Transverse colon (tissue), 4 donors: ENCODE measurements at places on chromosomes 4 and X. TPM values are rescaled to one million over a fixed set of nuclear protein-coding genes. Genes with fewer than 3 reads are reported as not detected.

DNA sequence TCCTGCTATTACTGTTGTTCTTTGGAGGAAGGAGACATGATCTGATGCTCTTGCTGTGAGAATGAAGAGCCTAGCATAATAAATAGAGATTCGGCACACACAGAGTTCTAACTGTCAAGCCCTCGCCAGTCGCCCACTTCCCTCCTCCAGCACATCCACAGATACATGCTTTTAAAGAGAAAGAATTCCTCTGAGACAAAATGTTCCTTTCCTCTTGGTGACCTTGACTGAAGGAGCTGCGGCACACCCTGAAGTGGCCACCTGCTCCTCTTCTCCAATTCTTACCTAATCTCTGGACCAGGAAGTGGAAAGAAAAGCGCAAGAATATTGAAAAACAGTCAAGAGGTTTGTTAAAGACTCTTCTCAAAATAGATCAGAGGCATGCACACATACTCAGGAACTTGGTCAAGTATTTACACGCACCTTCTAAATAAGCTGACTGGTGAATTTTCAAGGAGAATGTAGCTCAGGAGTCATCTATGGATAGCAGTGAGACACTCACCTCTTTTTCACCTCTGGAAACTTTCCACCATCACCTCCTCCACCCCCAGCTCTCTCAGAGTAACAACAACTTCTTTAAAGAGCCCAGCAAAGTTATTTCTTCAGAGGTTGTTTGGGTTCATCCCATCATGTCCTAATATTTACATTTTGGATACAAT, 95.4 kb downstream of the PARM1 start:
- H3K4me3 ChIP-seq, result no peak overlapping the region
- no peak for DNase-seq
- no peaks in the 10 kb centered on the region for H3K36me3 ChIP-seq
- H3K27ac ChIP-seq, result no peak overlapping the region
- H3K4me1 ChIP-seq, result peaks cover 11% of the 10 kb centered on the region

DNA sequence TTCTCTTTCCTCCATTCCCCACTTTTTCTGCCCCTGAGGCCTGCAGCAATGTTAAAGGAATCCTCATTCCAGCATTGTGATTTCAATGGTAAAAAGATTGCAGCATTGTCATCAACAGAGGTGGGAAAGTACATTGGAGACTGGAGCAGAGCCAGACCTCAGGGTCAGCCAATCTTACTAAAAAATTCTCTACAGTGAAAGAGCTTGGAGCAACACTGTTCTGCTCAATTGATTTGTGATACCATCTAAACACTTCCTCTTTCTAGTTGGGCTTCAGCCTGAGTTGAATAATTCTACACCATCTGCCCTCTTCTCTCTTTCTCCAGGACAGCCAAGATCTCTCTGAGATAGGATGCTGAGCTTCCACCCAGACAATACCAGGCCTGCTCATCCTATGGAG, 176.5 kb downstream of the AR start:
- no peak overlapping the region for H3K4me3 ChIP-seq
- no peak overlapping the region for H3K27ac ChIP-seq
- DNase-seq, result no peak
- no peaks in the 10 kb centered on the region for H3K4me1 ChIP-seq

DNA sequence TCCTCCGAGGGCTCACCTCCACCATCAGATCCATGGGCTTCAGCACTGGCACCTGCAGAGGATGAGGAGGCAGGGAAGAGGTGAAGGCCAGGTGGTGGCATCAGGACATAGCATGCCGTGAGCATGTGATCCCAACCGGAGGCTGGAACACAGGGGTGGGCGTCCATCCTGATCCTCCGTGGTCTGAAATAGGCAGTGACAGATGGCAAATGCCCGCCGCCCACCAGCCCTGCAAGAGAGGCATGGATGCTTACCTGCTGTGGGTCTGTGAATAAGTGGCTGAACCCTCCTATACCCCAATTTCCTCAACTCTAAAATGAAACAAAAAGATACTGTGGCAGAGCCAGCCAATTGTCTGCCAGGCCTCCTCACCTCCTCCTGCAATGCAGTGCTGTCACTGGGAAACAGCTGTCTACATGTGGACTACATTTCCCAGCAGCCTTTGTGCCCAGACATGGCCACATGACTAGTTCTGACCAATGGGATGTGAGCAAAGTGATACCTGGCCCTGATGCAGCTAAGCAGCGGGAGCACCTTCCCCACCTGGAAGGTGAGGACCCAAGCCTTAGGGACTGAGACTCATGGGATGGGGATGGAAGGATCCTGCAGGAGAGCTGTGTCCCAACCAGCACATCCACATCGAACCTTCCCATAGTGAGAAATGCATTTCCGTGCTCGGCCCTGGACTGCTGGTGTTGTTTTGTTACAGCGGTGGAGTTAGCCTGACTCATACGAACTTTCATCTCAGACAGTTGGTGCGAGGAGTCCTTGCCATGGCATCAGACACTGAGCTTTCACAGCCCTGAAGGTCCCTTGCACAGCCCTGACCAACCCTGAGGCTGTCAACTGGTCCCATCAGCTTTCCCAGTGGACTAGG, 99.5 kb downstream of the PPP2R2C start:
- H3K4me3 ChIP-seq, result no peak overlapping the region
- H3K36me3 ChIP-seq, result no peaks in the 10 kb centered on the region
- H3K27ac ChIP-seq, result no peak overlapping the region
- H3K27me3 ChIP-seq, result peaks cover 6% of the 10 kb centered on the region
- no peaks in the 10 kb centered on the region for H3K4me1 ChIP-seq

DNA sequence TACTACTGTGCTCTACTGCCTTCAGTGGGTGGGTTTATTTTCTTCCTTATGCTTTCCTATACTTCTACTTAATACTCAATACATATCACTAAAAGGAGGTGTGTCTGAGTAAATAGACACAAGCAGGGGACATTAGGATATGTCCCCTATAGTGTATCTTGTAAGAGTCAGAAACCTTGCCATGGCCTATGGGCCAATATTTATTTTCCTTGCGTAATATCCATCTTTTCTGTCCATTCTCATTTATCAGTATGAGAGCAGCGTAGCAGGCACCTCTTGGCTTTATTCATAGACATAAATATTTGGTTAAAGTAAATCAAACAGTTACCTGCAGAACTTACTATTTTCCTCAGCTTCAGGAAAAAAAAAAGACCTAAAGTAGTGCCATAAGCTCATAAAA, 46.6 kb upstream of the PHF8 start:
- DNase-seq, result no peak
- H3K27me3 ChIP-seq, result no peaks in the 10 kb centered on the region
- H3K27ac ChIP-seq, result no peak overlapping the region
- no peaks in the 10 kb centered on the region for H3K4me1 ChIP-seq

- no peaks in the 10 kb centered on the region for H3K36me3 ChIP-seq
- no peaks in the 10 kb centered on the region for H3K27me3 ChIP-seq
- no peak for DNase-seq
- peaks cover 3% of the 10 kb centered on the region for H3K4me1 ChIP-seq
- peak overlapping the region; percentile 93 for H3K27ac ChIP-seq
Measured at GRCh38 chr4:169657470-169658107, 37.2 kb downstream of the CLCN3 start.

GRCh38 chr4:11614426-11614825, 185.7 kb upstream of the HS3ST1 start:
- peaks cover 15% of the 10 kb centered on the region for H3K4me1 ChIP-seq
- no peaks in the 10 kb centered on the region for H3K36me3 ChIP-seq
- no peak for DNase-seq
- no peak overlapping the region for H3K27ac ChIP-seq
- H3K27me3 ChIP-seq, result no peaks in the 10 kb centered on the region

The RPL36A gene
- total RNA-seq, result 838 TPM

DNA sequence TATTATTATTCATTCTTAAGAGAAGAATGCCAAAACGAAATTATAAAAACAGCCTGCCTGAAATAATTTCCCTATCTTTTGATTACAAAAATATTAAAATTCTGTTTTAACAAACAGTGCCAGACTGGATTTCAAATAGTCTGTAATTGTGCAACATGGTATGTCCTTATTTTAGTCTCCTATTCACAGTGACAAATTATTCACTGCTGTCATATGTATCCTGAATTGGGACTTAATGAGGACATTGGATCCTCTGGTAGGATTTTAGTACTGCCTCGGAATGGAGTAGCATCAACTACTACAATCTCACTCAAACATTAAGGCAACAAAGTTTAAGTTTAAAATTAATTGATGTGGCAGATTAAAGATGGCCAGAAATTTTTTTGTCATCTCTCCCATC, 97.6 kb downstream of the CASK start:
- H3K4me1 ChIP-seq, result no peaks in the 10 kb centered on the region
- H3K36me3 ChIP-seq, result no peaks in the 10 kb centered on the region
- H3K27ac ChIP-seq, result no peak overlapping the region

DNA sequence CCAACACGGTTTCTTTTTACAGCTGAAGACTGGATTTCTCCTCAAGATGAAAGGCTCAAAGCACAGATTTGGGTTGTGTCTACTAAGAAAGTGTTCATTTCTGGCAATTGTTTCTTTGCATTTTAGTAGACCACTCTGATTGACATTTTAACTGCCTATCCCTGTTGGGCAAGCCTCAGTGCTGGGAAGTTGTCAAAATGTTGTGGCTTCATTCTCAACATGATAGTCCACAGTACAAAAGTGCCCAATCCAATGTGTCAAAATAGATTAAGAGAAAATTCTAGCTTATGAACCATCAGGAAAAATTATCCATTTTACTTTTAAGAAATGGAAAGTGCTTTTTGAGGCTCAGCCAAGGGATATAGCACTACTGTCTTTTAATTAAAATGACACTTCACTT, 323.9 kb upstream of the PRPS2 start:
- no peaks in the 10 kb centered on the region for H3K4me1 ChIP-seq
- no peaks in the 10 kb centered on the region for H3K27me3 ChIP-seq
- H3K36me3 ChIP-seq, result no peaks in the 10 kb centered on the region
- no peak for DNase-seq
- H3K4me3 ChIP-seq, result no peak overlapping the region

- no peaks in the 10 kb centered on the region for H3K36me3 ChIP-seq
- peak overlapping the region; percentile 97 for H3K27ac ChIP-seq
- peaks cover 51% of the 10 kb centered on the region for H3K4me1 ChIP-seq
Measured at GRCh38 chr4:39975488-39976089, 2.1 kb downstream of the PDS5A start.

DNA sequence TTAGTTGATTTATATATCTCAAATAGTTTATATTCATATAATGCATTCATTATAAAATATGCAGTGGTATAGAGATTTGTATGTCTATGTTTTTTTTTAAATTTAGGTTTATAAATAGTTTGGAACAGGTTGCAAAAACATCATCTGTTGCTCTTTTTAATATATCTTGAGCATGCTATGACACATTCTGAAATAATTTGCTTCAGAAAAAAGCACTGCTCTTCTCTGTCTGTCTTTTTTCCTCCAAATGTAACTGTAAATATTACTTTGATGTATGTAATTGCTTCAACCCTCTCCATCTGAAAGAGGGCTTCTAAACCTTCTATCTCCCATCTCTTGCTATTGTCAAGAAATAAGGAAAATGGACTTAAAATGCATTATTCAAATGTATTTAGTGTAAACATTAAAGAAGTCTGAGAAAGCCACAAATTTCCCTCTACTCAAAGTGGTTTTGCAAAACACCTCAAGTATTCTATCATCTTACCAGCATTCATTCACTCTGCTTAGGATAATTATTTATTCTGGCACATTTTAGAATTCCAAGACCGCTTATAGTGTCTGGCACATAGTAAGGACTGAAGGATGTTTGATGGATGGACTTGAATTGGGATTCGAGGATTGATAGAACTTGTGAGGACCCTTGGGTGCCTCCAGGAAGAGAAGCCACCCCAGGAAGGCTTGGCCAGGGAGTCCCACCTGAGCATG, 87.8 kb downstream of the CLNK start:
- H3K27ac ChIP-seq, result no peak overlapping the region
- H3K36me3 ChIP-seq, result no peaks in the 10 kb centered on the region
- no peak overlapping the region for H3K4me3 ChIP-seq
- DNase-seq, result no peak

The GPRASP1 gene
- 7.9 TPM for total RNA-seq
